ENCODE measurements at places on chromosomes 12 and 14. TPM values are rescaled to one million over a fixed set of nuclear protein-coding genes. Genes with fewer than 3 reads are reported as not detected.
A peak's percentile ranks its signal among the peaks of the same experiment; 100 is the strongest.

DNA sequence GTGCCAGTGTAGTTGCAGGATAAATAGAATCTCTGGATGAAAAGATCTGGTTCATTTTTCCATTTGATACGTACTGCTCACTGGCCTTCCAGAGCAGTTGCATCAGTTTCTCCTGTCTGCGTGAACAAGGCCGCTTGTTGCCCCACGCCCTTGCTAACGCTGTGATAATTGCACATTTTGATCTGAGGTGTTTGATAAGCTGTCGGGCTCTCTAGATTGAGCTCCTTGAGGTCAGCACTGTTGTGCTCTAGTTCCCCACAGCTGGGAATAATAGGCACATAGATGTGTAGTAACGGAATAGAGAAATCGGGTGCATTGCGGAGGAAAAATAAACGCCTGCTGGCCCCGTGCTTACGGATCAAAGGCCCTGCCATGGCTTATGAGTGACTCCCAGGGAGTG, 42.8 kb upstream of the TRAF3 start:
- H3K4me3 ChIP-seq: no peak overlapping the region
- no peaks in the 10 kb centered on the region for H3K4me1 ChIP-seq
- no peak overlapping the region for H3K27ac ChIP-seq
- no peaks in the 10 kb centered on the region for H3K27me3 ChIP-seq
- no peak for DNase-seq

DNA sequence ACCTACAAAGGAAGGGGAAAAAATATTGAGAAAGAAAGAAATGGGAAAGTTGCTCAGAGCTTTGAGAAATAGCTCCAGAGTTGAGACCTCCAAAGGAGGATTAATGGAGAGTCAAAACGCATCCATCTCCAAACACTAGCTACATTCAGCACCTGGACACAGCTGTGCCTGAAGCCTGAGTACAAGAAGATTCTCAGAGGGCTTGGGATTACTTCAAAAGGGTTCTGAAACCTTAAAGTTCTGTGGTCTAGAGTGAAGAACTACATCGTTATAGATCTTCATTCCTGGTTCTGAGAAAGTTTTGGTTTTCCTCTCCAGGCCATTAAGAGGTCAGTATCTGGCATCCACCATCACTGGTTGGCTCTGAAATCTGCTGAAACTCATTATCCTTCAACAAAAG, 10.5 kb upstream of the TMED10 start:
- DNase-seq: no peak
- H3K36me3 ChIP-seq: no peaks in the 10 kb centered on the region
- H3K4me3 ChIP-seq: no peak overlapping the region
- H3K27me3 ChIP-seq: no peaks in the 10 kb centered on the region
- no peak overlapping the region for H3K27ac ChIP-seq

DNA sequence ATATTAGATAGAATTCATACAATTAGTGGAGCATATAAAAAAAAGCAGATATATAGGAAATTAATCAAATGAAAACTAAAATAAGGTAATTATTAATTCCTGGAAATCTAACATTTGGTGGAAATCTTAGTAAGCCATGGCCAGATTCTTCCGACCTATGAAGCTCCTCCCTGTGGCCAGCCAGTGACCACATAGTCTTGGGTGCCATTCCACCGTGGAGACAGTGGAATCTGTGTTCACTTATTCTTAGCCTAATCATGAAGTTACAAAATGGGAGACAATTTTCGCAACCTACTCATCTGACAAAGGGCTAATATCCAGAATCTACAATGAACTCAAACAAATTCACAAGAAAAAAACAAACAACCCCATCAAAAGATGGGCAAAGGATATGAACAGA, 241.9 kb upstream of the FLRT2 start:
- H3K27me3 ChIP-seq: no peaks in the 10 kb centered on the region
- H3K4me3 ChIP-seq: no peak overlapping the region
- H3K4me1 ChIP-seq: no peaks in the 10 kb centered on the region

DNA sequence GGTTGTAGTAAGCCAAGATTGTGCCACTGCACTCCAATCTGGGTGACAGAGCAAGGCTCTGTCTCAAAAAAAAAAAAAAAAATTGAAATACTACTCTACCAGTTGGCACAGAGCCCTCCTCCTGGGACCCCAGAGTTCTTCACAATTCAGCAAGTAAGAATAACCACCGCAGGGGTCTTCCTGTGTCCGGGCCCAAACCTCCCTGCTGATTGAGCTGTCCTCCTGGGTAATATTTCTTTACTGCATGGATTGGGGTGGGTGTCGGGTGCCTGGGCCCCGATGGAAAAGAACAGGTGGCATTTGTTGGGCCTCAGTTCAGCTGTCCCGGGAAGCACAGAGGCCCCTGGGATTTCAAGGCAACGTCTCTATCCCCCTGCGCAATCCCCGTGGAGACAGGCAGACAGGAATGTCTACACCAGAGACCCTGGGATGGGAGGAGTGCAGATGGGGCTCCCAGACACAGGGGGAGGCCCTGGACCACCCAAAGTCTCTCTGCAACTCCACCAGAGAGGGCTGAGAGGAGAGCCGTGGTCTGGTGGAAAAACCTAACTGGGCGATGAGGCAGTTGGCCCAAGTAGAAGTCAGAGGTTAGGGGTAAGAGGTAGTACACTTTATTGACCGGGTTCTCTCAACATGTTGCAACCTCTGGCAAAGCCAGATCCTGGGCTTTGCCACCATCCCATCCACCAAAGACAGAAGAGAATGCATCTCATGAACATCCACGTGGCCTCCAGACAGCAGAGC, 32.7 kb upstream of the VPS37B start:
- DNase-seq: no peak
- no peaks in the 10 kb centered on the region for H3K4me1 ChIP-seq
- no peak overlapping the region for H3K4me3 ChIP-seq
- no peak overlapping the region for H3K27ac ChIP-seq
- H3K27me3 ChIP-seq: no peaks in the 10 kb centered on the region
- H3K36me3 ChIP-seq: no peaks in the 10 kb centered on the region

OTX2 gene
- polyA plus RNA-seq: not detected

- peaks cover 2% of the 10 kb centered on the region for H3K36me3 ChIP-seq
- H3K27me3 ChIP-seq: no peaks in the 10 kb centered on the region
- H3K4me1 ChIP-seq: peaks cover 38% of the 10 kb centered on the region
- H3K27ac ChIP-seq: no peak overlapping the region
These were observed 13.4 kb downstream of the USP30 start for GRCh38 chr12:109065853-109066193.

GRCh38 chr12:110726028-110726427, 16.7 kb downstream of the PPP1CC start:
- H3K4me3 ChIP-seq: no peak overlapping the region
- H3K27ac ChIP-seq: no peak overlapping the region
- no peaks in the 10 kb centered on the region for H3K27me3 ChIP-seq
- H3K4me1 ChIP-seq: no peaks in the 10 kb centered on the region
- no peak for DNase-seq
- H3K36me3 ChIP-seq: peaks cover 38% of the 10 kb centered on the region

GRCh38 chr12:59890896-59891579, 295.2 kb downstream of the SLC16A7 start:
- H3K4me3 ChIP-seq: no peak overlapping the region
- H3K4me1 ChIP-seq: no peaks in the 10 kb centered on the region
- no peaks in the 10 kb centered on the region for H3K27me3 ChIP-seq
- DNase-seq: peak; percentile 38
- H3K27ac ChIP-seq: no peak overlapping the region
- H3K36me3 ChIP-seq: no peaks in the 10 kb centered on the region

All from small intestine (tissue), 16 donors.